ENCODE measurements at places on chromosomes 5 and 9. TPM values are rescaled to one million over a fixed set of nuclear protein-coding genes. Genes with fewer than 3 reads are reported as not detected.

Gene BDP1
- total RNA-seq = 10.7 TPM

DNA sequence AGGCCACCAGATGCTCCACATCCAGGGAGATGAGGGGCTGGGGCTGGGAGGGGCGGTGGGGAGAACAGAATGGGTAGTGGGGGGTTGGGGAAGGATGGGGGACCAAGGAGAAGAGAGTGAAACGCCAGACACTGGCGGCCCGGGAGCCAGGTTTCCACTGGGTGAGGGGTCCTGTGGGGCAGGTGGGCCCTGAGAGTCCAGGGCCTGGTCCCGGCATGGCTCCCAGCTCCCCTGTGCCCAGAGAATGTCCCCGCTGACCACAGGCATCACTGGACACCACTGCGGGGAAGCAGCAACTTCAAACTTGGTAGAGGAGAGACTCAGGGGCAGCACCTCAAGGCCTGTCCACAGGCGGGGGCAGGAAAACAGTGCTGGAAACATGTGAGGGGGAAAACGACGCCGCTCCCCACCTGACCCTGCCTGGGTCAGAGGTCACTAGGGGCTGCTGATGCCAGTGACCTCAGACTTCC lies 13.2 kb downstream of the NINJ1 start:
- no peak for DNase-seq

Gene PCDHB15
- not detected for total RNA-seq

Gene PIP5KL1
- total RNA-seq = 3.4 TPM

DNA sequence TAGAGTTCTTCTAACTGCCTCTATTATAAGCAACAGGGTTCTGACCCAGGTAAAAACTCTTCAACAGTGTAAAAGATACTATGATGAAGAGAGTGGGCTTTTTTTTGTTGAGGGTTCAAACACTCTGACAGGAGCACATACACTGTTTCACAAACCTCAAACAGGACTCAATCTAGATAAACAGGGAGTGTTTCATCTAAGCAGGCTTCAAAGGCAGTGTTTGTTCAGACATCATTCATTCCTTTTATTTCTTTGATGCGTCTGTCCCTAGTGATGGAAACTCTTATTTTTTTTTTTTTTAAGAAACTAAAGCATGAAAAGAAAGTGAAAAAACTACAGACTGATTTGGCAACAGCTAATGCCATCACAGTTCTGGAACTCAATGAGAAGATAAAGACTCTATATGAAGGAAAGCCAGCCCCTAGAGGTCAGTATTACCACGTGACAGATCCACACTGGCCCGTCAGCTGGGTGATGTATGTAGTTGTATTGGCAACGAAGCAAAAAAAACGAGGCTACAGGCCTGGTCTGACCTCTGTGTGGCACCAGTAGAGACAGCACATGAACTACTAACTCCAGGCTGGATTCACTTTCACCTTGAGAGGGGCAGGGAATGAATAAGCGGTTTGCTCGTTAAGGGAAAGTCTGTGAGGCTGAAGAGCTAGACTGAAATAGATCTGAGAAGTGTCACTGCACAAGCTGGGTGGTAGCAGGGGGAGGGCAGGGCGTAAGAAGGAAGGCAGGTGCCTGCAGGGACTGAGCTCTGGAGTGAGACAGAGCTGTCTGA lies 172.2 kb downstream of the CCDC192 start:
- DNase-seq = peak; percentile 30

Gene CD74
- 32.2 TPM for total RNA-seq

DNA sequence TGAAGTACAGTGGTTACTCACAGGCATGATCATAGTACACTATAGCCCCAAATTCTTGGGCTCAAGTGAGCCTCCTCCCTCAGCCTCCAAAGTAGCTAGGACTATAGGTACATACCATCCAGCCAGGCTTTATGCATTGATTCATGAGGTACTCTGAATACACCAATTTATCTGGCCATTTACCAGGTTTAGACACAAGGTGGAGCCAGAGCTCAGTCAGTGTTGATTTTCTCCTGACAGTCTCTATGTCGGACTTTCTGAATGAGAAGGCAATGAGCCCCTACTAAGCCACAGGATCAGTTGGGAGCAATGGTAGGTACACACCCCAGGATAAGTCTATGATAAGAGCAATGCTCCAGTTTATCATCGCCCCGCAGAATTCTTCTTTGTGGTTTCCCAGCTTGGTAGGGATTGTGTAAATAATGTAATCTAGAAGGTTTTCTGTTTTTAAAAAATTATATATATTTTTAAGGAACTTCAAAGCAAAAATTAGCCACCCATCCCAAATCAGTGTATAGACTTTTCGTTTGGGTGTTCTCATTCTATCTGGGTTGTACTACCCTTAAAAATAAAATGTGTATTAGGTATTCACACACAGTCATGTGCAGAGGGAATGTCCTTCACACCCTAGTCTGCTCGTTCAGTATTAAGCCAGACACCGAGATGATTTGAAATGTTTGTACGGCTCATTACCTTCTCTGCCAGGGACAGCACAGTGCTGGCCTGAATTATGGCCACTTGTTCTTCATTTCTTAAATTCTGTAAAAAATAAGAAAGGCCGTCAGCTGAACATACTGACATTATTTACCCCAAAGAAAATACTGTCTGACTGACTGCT lies 118.4 kb upstream of the DPYSL3 start:
- DNase-seq = peak; percentile 55

Gene COL15A1
- total RNA-seq = not detected

Gene RNF208
- total RNA-seq = 1.0 TPM

Gene PHF2
- 10.6 TPM for total RNA-seq

DNA sequence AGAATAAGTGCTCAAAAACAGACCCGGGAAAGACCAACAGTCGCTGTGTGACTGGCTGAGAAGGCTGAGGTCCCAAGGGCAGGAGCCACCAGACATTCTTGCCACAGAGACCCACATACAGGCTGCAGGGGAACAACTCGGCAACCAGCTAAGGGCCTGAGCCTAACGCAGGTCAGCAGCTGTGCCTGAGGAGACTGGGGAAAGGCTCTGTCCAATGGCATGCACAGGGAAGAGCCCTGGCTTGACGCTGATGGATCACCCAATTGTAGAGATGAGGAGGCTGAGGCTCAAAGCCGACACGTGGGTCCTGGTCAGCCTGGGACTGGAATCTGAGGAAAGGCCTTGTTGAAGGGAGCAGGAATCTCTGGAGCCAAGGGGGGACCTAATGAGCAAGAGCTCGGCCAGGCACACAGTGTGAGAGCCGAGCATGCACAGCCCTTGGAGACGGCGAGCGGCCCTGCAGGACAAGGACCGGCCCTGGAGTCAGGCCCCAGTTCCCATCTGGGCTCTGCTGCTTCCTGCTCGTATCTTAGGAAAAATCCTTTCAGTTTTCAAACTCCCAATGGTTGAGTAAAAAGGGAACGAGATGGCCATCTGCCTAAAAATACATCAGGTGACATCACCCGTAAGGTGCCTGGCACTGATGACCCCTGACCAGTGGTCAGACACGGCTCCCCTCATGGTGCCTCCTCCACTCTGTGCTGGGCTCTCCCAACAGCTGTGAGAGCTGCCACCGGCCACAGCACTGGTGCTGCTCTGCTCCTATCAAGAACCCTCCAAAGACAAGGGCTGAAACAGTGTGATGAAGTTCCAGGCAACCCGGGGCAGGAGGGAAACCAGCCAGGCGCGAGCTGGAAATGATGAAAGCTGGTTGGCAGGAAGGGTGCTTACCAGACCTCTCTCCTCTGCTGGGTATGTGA lies 16.4 kb downstream of the LMAN2 start:
- no peak for DNase-seq

- no peak for DNase-seq
Measured at GRCh38 chr9:13053504-13053903, 226.0 kb downstream of the MPDZ start.

Gene SURF4
- 181 TPM for total RNA-seq

Gene KIF20A
- 138 TPM for total RNA-seq

- DNase-seq = no peak
Measured at GRCh38 chr5:139460455-139460854, 2.1 kb downstream of the ECSCR start.

GRCh38 chr5:14588758-14589543 lies 7.4 kb downstream of the OTULINL start:
- DNase-seq = no peak

DNA sequence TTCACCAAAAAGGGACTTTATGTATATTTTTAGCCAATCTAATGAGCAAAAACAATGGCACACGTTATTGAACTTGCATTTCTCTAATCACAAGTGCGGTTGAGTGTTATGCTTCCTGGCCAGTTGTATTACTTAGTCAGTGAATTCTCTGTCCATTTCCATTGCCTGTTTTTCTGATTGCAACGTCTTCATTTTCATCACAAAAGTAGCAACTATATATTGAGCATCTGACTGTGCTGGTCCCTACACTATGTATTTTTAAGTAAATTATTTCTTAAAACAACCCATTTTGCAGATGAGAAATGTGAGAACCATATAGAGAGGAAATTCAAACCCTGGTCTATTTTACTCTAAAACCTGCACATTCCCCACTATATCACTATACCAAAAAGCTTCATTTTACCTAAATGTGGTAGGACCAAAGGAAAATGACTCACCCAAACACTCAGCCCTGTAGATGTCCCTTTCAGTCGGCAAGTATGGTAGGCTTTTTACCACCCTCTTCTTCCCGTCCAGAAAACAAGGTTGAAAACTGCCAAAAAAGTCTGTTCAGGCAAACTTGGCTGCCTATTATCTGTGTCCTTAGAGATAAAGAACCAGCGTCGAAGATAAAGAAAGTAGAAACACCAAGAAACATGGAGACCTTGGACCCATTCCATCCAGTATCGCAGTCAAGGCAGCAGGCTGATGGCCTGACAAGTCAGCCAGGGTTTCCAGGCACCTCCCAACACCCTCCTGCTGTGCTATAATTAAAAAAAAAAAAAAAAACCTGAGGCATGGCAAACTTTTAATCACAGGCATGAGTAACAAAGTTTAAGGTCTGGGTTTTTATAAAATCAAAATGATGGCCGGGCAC lies 18.8 kb upstream of the FAM13B start:
- DNase-seq = no peak

Gene CYLC2
- total RNA-seq = not detected

Gene PCDHGA7
- not detected for total RNA-seq

DNA sequence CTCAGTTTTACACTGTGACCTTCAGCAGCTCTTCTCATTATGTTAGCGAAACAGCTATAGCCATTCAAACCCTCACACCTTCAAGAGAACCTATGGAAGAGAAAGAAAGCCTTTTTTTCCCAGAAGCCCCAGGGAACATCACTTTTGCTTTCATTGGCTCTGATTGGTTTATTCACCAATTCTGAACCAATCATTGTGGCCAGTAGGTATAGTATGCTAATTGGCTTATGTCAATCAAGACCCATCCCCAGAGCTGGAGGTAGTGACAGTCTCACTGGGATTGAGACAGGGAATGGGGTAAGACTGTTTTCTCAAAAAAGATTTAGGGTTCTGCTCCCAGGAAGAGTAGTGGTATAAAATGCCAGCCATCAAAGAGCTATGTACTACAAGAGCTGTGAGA lies 74.1 kb upstream of the FSD1L start:
- peak; percentile 26 for DNase-seq

GRCh38 chr9:119004618-119004990 lies 364.6 kb downstream of the BRINP1 start:
- no peak for DNase-seq

Gene SLC6A7
- total RNA-seq = not detected

DNA sequence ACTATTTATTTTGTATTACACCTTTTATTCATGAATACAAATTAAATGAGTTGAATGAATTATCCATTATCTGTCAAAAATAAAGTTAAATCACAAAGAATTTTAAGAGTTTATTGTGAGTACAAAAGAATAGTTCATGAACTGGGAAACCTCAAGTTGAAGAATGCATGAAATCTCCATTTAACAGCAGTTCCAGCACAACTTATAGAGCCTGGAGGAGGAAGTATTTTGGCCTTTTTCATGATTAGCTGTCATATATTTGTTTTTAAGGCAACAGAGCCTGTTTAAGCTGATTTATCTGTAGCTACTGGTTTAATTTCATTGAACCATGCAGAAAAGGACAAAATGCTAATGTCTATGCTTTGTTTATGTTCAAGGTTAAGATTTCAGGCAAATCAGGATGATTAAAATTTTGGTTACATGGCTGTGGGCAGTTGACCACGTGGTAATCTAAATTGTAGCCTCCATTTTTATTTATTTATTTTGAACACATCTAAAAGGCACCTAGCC lies 12.2 kb downstream of the SPINK1 start:
- DNase-seq = no peak

DNA sequence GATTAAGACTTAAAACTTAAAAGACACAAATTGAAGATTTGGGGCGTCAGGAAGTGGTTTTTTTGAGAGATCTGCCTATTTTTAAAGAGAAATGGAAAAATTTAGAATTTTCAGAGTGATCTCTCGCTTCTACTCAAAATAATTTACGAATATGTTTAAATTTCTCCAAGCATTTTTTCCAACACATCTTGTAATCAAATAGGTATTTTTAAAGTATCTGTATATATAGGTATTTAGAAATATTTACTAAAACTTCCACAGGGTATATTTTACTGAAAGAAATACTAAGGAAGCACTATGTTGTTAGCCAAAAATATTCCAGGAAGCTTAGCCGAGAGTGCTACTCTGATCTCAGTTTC lies 9.8 kb upstream of the PCDHB1 start:
- no peak for DNase-seq

Gene FOXD4L6
- not detected for total RNA-seq

Gene FCN1
- total RNA-seq = not detected

- no peak for DNase-seq
Measured at GRCh38 chr5:179313849-179314521, 31.3 kb downstream of the ADAMTS2 start.
